ENCODE measurements at places on chromosomes 3 and 15.

DNA sequence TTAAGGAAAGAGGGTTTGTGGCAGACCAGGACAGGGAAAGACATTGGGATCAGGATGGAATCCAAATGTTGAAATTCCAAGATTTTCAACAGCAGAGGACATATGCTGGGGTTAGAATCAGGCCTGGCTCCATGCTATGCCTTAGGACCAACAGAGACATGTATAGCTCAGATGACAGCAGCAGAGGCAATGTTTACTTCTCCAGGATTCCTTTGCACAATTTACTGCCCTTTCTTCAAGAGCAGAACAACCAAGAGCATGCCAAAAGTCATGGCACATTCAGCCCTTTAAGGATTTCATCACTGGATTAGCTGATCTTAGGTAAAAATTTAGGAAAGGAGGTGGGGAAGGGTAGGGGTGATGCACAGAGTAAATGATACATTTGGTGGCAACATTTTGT, 69.6 kb upstream of the GSK3B start:
- no peak for DNase-seq

DNA sequence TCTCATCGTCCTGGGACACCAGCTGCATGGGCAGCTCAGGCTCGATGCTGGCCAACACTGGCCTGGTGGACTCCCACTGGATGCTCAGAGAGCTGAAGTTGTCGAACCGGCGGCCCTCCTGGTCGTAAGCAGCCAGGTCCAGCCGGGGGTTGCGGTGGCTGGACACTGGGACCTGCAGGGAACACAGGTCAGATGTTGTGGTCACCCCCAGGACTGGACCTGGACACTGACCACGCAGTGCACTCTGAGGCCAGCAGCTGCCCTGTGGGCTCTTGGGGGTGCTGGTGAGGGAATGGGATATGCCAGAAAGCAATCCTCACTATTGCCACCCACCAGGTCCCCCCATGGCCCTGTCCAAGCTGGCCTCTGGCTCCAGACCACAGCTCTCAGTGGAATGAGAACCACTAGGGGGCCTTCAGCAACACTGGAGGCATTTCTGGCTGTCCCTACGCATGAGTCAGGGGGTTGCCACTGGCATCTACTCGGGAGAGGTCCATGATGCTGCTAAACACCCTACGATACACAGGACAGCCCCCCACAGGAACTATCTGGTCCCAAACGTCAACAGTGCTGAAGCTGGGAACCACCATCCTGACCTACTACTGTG, 66.1 kb downstream of the NUP210 start:
- no peak for DNase-seq

DNA sequence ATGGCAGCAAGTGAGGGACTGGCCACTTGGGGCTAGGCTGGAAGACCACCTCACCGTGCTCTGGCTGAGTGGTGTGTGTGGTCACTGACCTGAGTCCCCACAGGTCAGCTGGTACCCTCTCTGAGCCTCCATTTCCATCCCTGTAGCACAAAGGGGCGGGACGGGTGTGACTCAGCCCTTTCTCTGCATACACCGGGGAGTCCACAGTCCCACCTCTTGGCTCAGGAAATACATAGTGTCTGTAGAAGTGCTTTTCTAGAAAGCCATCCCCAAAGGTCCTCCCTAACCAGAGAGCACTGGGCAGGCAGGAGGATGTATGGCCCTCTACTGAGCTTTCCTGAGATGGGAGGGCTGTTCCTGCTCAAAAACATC, 27.2 kb downstream of the WNT7A start:
- no peak for DNase-seq

GRCh38 chr3:58151637-58152036, 59.1 kb downstream of the DNASE1L3 start:
- DNase-seq = no peak

DNA sequence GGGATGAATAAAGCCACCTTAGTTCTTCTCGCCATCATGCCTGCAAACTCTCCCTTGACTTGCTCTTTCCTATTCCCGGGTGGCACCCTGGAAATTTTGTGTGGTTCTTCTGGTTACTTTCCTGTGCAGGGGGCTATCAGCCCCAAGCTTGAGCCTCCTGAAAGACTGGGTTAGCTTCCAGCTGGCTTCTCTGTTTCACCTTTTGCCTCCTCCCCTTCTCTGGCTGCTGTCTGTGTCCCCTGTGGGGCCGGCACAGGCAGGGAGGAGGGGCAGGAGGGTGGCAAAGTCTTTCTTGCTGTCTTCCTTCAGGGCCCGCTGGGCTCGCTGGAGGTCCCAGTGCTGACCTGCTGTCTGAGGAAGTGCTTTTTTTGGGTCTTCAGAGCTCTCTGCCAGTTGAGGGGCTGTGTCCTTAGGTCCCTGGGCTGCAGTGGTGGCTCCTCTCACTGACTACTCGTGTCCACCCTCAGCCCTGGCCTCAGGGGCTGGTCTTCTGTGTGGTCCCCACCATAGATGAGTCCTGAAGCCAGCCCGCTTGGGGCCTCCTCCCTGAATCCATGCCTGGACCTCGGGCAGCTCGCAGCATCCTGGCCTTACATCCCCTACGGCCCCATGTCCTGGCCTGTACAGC, 196.5 kb downstream of the KLF13 start:
- DNase-seq = no peak

- DNase-seq = no peak
These were observed 573 bp upstream of the CEP152 start for GRCh38 chr15:48811325-48811958.

Data from activated CD4-positive, alpha-beta T cell treated with anti-CD3 and anti-CD28 coated beads, Interleukin-2, amount 50 U/mL, for 24 hours (primary cell).